Progenitor cell of endocrine pancreas (in vitro differentiated cells): ENCODE measurements at places on chromosomes 5 and 9.

DNA sequence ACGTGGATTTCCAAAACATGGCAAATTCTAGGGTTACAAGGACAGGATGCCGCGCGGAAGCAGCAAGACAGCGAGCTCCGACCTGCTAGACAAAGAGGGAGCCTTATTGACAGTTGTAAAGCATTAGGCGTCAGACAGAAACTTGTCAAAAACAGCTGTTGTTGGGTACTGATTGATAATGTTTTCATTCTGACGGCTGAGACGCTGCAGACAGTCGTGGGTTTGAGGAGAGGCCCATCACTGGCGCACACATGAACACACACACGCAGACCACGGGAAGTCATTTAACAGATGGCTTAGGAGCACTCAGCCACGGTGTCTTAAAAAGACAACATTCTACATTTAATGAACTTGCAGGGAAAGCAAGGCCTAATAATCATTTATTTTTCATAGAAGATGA, 324.0 kb downstream of the NDUFS4 start:
- DNase-seq, result no peak

- no peak for DNase-seq
Measured at GRCh38 chr9:76917299-76917698, 11.4 kb upstream of the PRUNE2 start.

GRCh38 chr9:116499986-116500871, 186.9 kb upstream of the TRIM32 start:
- DNase-seq, result no peak

DNA sequence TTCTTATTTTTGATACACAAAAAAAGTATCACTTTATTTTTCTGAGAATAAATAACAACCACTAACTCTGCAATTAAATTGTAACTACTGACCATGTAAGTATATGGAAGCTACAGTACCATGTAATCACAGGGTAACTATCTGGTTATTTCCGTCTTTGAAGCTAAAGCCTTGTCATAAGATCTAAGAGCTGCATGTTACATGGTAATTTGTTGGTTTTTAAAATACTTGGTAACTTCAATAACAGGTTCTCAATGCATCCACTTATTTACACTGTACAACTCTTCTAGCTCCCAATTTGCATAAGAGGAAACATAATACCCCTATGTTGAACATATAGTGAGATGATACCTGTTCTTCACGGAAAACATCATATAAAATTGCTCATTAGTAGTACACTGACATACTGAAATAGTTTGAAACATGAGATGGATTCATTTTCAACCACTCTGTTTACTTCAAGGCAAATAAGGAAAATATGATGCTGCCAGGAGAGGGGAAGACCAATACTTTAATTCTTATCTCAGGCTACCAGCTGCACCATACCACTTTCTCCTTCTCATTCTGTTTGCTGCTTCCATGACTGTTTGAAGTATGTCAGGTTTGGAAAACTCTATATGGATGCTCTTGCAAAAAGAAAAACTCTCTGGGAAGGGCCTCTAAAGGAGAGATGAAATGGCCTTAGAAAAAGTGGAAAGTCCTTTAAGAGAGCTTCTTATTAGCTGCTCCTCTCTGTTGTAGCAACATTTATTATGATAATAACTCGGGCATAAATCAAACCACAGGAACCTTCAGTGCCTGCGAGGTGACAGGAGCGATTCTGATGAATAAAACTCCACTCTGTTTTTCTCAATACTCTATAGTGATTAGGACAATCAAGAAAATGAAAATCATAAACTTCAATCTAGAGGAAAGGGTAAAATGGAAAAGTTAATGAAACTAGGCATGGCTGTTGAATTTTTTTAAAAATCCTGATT, 150.2 kb downstream of the KIAA0825 start:
- no peak for DNase-seq

DNA sequence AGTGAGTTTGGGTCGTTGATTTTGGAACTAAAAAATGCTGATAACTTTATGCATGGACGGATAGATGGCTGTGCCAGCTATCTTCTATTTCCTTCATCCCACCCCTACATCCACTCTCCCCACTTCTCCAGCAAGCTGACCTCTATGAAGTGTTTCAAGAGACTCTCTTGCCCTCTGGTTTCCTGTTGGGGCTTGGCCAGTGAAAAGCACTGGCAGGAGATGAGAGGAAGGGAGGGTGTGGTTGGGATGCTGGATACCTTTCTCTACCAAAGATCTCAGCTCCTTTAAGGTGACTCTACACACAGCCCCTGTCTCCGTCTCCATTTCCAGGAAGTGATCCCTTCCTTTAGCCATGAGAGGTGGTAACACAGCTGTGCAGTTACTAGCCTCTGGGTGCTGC, 30.0 kb upstream of the JMY start:
- no peak for DNase-seq

DNA sequence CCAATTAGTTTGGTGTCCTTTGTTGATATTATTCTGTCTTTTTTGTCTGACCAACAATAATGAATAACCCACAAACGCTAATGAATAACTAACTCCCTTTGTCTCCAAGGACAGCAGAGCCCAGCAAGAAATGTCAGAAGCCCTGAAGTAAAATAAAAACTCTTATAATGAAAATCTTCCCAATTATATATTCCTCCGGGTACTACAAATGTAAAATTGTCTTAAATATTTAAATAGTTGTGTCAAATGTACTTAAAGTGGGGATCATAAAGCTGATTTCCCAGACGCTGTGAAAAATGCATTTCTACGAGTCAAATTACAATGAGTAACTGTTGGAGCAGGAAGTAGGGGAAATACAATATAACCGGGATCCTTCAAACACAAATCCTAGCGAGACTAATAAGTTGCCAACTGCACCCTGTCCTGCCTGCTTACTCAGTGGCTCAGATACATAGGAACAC, 22.3 kb downstream of the GLIS3 start:
- no peak for DNase-seq

DNA sequence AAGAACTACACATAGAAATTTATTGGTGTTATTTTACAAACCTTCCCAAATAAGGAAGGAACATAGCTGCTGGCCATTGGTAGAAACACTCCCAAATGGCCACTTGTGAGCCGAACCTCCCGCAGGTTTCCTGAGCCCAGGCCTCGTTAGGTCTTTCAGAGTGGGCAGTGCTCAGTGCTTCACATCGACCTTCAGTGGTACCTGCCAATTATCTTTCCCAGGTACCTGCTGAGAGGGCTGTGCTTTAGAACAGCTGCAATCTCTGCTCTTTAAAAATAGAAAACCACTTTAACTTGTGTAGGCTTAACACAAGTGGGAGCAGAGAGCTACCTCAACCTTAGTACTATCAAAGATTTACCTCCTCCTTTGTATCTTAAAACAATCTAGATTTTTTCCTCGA, 334.1 kb downstream of the RFX3 start:
- no peak for DNase-seq
